HS-5 (cell line): ENCODE measurements at places on chromosomes 2 and 18.

GRCh38 chr2:136238286-136239078 is 120.5 kb upstream of the CXCR4 start:
- DNase-seq, result peak; percentile 58

- peak; percentile 25 for DNase-seq
Observed at GRCh38 chr2:68196120-68196716, 38.5 kb downstream of the PNO1 start.

DNA sequence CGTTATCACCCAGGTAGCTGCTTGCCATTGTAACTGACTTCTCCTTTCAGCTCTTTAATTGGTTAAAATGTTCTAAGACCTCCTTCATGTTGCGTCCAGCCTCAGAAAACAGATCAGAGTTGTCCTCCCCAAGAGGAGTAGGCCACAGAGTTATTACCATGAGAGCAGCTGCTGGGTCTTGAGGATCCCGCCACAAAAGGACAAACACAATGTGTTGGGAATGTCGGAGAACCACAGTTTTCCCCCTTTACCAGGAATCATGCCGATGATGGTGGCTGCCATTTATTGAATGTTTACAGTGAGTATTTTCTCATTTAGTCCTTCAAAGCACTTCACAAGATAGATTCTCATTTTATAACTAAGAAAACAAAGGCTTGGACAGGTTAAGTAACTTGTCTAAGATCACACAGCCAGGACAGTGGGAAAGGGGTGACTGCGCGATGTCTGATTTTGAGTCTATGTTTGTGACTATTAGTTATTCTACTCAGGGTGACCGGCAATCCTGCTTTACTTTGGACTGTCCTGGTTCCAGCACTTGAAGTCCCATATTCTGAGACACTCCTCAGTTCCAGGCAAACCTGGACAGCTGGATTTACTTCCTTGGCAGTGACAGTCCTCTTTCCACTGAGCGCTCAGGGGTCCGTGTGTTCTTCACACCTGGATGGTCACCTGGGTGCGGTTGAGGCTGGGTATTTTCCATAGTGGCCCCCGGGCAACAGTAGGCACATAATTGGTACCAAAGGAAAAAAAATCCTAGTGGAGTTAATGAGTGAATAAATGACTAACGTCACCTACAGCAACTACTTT is 93.6 kb downstream of the LIPG start:
- no peak for DNase-seq

GRCh38 chr18:3107740-3108151 is 94.8 kb upstream of the LPIN2 start:
- DNase-seq, result no peak

DNA sequence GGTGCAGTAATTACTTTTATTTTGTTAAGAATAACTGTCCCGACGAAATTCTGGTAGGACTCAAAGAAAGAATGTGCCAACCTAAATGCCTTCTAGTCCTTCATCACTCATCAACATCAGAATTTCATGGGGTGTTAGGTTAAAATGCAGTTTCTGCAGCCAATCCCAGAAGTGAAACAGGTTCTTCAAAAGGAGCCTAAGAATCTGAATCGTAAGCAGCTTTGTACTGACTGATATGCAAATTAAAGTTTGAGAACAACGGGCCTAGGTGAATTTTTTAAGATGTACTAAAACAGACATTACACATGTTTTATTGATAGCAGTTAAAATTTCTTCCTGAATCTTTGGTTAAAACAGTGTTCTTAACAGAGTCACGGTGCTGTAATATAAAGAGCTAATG is 140.3 kb upstream of the ZC3H15 start:
- no peak for DNase-seq
